Neuronal stem cell (in vitro differentiated cells): ENCODE measurements at places on chromosomes 2 and 18.
A peak's percentile ranks its signal among the peaks of the same experiment; 100 is the strongest.

- DNase-seq = peak; percentile 70
These were observed 19.8 kb downstream of the MYL12B start for GRCh38 chr18:3281456-3282400.

DNA sequence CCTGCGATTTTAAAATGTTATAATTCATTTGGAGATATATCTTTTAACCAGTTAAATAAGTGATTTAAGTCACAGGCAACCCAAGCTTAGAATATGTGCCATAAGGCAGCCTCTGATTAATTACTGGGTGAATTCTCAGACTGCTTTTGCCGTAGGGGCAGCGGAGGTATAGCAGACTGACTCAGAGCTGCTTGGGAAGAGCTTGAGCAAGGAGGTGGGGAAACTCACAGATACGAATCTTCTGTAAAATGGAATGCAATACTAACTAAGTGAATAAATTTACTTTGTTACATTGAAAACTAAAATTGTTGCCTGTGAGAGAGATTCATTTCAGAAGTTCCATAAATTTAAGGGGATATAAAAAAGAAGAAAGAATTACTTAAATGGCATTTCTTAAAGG, 115.4 kb downstream of the KYNU start:
- DNase-seq = no peak

DNA sequence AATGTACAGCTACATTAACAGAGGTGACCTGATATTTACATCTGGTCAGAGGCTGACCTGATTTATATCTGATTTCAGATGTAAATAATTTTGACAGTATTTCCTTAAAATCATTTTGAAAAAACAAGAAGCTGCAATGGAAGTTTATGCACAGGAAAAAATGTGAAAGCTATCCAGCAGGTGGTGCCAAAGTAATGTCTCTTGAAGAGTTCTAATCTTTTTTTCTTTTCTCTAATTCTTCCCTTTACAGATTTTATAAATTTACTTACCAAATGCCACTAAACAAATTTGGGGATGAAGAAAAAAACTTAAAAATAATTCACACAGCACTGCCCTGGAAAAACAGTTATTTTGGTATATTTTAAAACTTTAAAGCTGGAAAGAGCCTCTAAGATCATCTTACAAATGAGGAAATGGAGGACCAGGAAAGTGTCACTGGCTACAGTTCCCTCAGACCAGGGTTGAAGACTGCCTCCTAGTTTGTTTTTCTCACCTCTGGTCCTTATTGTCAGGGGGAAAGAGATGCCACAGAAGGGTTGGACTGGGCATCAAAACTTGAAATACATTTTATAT, 16.4 kb upstream of the FBLN7 start:
- no peak for DNase-seq

DNA sequence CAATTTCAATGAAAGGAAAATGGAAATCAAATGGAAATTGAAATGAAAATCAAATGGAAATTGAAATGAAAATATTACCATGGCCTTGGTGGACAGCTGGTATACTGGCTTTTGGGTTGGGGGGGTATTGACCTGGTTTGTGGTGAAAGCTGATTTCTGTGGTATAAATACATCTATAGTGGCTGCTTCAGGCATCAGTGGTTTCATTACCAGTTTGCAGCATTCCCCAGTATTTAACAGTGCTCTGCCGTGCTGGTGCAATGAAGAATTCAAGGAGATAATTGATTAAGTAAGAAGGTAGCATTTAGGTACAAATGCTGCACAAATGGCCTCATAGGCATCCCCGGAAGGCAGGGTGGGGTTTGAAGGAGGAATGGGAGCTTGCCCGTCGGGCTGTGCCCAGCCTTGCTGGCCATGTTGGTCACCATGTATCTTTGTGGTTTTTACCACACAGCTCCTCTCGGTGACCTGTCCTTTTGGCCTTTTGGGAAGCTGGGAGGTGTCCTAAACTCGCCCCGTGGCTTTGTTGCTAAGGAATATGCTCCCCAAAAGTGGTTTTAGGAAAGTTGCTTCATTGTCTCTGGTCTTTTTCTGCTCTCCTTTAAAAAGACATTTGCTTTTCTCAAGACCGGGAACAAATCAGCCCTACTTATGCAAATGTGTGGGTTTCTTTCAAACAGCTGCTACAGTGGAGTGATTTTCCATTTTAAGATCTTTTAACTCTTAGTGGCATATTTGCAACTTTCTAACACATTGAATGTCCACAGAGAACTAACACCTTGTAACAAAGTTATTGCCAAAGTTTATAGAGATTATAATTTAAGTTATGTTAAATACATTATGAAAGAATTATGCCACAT, 28.6 kb downstream of the SNTG2 start:
- no peak for DNase-seq

GRCh38 chr2:220123751-220124150, 496.3 kb downstream of the SLC4A3 start:
- no peak for DNase-seq

DNA sequence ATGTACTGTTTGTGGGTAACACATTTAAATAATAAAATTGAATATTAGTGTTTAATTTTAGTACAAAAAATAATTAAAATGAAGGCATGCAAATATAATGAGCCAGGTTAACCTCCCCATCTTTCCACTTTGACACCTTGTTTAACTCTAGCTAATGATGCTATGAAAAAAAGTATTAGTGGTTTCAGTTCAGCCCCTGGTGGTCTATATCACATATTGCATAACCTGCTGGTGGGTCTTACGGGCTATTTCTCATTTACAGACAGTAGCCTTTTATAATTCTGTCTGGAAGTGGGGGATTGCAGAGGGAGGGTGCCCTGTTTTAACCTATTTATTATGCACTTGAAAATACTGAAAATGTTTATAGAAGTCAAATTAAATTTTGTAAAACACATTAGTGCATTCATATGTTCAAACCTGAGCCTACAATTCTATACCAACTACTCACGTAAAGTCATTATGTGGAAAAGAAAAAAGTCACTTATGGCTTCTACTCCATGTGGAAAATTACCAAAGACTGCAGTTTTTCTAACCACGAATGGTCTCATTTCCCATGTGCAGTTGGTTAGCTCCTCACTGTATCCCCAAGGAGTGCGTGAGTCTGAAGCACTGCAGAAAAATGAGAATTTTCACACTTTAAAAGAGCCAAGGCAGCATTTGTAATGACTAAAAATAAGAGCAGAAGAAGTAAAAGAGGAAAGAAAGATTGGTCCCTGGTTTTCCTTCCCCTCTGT, 381.0 kb downstream of the MTX2 start:
- DNase-seq = no peak

GRCh38 chr2:36356298-36356989, 866 bp downstream of the CRIM1 start:
- no peak for DNase-seq

DNA sequence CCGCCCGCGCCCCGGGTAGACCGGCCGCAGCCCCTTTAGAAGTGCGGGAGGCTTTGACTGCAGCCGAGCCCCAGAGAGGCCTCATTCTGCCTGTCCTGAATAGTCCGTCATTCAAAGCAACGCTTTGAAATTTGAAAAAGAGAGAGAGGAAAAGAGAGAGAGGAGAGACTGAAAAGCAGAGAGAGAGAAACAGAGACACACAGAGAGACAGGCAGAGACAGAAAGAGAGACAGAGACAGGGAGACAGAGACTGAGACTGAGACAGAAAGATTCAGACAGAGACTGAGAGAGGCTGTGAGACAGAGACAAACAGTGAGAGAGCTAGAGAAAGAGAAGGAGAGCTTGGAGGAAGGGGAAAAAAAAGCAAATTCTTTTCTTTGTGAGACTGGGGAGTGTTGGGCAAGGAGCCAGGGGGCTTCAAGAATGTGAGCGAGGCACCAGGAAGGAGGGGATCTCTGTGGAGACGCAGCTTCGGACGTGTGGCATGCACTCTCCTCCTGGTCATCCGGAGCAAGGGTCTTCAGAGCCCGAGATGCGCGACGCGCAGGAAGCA, 73.1 kb downstream of the MYCN start:
- DNase-seq = no peak

DNA sequence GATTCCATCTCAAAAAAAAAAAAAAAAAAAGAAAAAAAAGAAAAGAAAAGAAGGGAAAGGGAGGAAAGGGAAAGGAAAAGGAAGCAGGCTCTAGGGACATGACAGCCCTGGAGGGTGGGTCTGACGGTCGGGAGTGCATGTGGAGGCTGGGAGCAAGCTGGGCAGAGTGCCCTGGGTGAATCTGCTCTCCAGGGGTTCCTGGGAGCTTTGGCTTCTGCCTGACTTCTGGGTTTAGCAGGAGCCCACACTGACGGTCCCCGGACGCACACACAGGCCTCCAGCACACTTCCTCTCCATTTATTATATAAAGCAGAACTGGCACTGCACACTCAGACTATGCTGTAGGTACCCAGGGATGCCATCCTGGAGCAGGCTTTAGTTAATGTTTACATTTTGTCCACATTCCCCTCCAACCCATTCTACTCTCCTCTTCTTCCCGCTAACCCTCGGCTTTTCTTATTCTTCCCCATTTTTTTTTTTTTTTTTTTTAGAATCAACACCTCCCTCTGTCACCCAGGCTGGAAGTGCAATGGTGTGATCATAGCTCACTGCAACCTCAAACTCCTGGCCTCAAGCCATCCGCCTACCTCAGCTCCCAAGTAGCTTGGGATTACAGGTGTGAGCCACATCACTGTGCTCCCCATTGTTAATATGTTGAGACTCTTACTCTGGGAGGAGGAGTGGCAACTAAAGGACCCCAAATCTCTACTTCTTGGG, 151.1 kb upstream of the SLC1A4 start:
- no peak for DNase-seq

DNA sequence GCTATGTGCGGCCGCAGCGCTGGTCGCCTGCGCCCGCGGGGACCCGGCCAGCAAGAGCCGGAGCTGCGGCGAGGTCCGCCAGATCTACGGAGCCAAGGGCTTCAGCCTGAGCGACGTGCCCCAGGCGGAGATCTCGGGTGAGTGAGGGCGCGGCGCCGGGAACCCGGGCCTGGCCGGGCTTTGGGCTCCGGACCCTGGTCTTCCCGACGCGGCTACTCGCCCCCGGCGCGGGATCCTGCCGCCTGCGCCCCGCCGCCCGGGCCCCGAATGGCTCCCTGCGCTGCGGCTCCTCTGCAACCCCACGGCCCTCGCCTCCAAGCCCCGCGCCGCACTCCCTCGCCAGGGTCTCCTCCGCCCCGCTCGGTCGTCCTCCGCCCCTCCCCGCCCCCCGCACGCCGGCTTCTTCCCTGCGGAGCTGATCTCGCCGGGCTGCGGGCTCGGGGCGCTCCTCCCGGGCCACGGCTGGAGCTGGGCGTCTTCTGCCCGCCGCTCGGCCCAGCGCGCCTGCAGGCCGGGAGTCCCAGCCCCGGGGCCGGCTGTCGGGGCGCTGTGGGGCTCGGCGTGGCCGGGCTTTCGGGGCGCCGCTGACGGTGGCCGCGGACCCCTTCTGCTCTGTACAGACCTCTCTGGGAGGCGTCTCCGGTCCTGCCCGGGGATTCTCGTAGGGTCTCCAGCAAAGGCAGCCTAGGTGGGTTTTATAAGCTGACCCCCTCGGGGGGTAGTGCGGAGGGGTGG, 652 bp downstream of the GPC1 start:
- DNase-seq = no peak

DNA sequence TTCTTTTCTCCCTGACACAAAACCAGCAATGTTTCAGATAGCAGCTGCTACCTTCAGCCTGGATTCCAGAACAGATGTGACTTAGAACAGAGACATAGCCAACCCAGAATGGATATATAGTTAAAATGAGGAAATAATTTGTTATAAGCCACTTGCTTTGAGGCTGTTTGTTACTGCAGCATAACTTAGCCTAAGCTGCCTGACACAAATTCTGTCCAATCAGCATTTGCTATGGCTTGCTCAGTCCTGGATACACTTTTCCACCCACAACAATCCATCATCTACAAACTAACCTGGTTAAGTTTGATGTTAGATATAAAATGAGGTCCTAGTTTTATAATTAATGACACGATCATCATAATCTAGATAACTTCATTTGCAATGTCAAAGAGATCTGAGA, 480.4 kb downstream of the NR4A2 start:
- no peak for DNase-seq

- DNase-seq = no peak
These were observed 490.0 kb downstream of the SUCLG1 start for GRCh38 chr2:83969085-83969484.
